ENCODE measurements at places on chromosomes 11 and 22. TPM values are rescaled to one million over a fixed set of nuclear protein-coding genes. Genes with fewer than 3 reads are reported as not detected.

The SLC25A1 gene
- 73.5 TPM for total RNA-seq

The COX8A gene
- 226 TPM for total RNA-seq

The RAB36 gene
- total RNA-seq, result 1.6 TPM

The RIBC2 gene
- total RNA-seq, result not detected

The EPS8L2 gene
- 2.5 TPM for total RNA-seq

The SPON1 gene
- under 0.01 TPM for total RNA-seq

The ASPHD2 gene
- 4.2 TPM for total RNA-seq

The NPAS4 gene
- total RNA-seq, result not detected

The C11orf87 gene
- total RNA-seq, result not detected

The SERHL2 gene
- total RNA-seq, result 1.6 TPM

The THOC5 gene
- 65.0 TPM for total RNA-seq

The OR56A4 gene
- total RNA-seq, result not detected

The CDC42BPG gene
- 0.33 TPM for total RNA-seq

The RFPL3 gene
- not detected for total RNA-seq

The IL18BP gene
- total RNA-seq, result 9.1 TPM

The PGA5 gene
- total RNA-seq, result not detected

The KCNA4 gene
- not detected for total RNA-seq

The ACP2 gene
- 43.1 TPM for total RNA-seq

The SERGEF gene
- total RNA-seq, result 10.2 TPM

The TSPO gene
- 430 TPM for total RNA-seq

The TMEM9B gene
- total RNA-seq, result 24.5 TPM

The VSTM5 gene
- total RNA-seq, result 0.19 TPM

The CASP5 gene
- not detected for total RNA-seq

The CASP1 gene
- total RNA-seq, result 9.6 TPM

The SLC22A9 gene
- total RNA-seq, result not detected

The MMP13 gene
- not detected for total RNA-seq
